ENCODE measurements at places on chromosomes 12 and 14.

DNA sequence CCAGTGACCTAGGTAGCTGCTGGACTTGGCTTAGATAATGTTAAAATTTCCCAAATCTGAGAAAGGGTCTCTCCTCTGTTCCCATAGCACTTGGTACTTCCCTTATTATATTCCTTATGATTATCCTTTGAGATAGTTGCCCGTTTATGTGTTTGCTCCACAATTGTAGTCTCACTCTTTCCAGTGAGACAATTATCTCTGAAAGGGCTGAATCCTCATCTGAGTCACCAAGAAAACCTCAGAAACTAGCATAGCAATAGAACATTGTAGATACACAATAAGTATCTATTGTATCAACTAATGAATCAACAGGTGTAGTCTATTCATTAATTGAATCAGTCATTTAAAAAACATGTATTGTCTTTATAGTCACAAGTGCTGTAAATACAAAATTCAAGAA is 119.1 kb upstream of the FAR2 start:
- no peak for DNase-seq

- no peak for DNase-seq
These were observed 2.3 kb upstream of the PAWR start for GRCh38 chr12:79692860-79693577.

DNA sequence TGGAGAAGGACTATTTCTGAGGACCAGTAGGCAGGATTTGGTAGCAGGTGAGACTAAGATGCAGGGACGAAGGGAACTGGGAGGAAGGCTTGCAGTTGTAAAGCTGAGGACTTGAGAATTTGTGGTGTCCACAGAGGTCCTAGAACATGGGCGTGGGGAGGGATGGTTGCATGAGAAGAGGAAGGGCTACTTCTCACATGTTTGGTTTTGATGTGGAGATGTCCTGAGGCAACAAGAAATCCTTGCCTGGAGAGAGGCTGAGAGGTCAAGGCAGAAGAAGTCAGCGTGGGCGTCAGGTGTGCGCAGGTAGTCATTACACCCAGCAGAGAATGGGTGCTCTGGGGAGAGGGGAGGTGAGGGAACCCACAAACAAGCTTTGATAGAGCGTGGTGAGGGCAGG is 5.7 kb upstream of the RABGGTA start:
- DNase-seq = no peak

DNA sequence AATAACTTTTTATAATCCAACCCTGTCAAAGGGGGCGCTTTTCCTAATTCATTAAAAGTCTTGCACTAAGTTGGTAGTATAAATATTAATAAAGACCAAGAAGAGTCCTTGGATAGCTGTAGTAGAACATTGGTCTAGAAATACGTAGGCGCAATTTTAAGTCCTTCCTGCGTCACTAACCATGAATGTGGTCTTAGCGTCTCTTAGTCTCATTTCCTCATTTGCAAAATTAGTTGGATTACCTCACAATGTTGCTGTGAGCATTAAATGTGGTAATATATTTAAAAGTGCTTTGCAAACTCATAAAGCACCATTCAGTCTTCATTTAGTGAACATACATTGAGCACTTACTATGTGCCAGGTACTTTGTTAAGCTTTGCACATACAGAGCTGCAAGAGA is 149.7 kb downstream of the AEBP2 start:
- no peak for DNase-seq

DNA sequence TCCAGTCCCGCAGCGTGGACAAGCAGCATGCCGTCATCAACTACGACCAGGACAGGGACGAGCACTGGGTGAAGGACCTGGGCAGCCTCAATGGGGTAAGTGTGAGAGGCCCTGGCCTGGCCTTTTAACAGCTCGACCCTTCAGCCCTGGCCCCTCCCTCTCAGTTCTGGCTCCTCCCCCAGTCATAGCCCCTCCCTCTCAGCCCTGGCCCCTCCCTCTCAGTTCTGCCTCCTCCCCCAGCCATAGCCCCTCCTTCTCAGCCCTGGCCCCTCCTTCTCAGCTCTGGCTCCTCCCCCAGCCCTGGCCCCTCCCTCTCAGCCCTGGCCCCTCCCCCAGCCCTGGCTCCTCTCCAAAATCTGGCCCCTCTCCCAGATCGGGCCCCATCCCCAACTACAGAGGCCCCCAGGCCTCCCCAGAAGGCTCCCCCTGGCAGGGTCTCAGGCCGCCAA is 11.2 kb downstream of the CEP170B start:
- DNase-seq = no peak

- no peak for DNase-seq
These were observed 487 bp upstream of the NRDE2 start for GRCh38 chr14:90332271-90332584.

DNA sequence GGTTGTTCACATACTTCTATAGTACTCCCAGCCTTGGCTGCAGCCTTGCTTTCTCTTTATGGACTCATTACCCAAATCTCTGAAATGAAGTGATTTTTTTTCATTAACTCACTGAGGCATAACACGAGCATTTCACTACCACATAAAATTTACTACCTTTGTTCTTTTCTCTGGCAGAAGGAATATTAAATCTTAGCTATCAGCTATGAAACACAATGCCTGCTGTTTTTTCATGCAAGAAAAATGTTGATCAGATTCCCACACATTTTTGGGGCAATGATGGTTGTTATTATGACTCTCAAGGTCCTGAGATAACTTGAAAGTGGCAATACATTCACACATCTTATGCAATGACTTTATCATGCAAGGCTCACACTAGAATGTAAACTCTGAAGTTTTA is 225.3 kb upstream of the ATP2B1 start:
- no peak for DNase-seq

GRCh38 chr12:52119398-52120254 is 40.1 kb downstream of the SMIM41 start:
- no peak for DNase-seq

DNA sequence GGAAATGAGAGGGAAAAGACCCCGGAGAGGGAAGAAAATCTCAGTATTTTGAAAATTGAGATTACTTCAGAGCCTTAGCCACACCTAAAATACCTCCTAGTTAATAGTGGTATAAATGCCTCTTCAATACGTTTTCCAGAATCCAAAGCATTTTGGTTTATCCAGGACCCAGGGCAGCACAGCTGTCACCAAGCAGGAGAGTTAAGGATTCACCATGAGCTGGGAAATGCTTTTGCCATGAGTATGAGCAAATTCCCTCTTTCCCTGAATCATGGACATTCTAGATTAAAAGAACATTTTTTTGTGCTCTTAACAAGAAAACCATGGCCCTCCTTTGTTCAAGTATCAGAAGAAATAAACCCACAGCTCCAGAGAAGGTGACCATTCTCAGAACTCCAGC is 21.8 kb upstream of the RTRAF start:
- DNase-seq = no peak

- no peak for DNase-seq
These were observed 107.0 kb downstream of the ETV6 start for GRCh38 chr12:11756523-11756922.

- DNase-seq = no peak
These were observed 434.1 kb downstream of the NOVA1 start for GRCh38 chr14:26163761-26164160.

DNA sequence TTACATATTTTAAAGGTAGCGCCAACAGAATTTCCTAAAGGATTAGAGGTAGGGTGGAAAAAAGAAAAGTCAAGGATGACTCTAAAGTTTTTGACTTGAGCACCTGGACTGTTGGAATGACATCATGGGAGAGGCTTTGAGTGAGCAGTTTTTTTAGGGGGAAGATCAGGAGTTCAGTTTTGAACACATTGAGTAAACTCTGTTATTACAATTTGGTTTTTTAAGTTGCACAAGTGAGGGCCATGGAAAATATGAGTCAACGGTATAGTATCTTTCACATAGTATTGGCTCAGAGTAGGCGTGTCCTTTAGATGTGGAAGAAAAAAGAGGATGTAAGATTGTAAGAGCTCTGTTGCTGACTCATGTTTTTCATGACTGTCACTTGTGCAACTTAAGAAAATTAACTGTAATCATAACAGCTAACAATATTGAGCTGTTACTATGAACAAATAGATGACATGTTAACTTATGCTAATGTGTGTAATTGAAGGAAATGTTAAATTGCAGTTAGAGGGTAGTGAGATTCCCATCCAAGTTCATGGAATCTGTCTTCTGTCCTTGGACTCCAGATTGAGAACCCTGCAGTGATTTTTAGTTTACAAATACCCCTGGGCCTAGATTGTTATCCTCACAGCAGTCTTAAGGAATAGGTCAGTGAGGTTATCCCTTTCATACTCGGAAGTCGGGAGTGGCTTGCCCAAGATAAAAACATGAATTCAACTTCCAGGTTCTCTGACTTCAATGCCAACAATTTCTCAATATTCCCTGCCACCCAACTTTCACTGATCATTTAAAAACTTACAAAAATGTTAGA is 48.2 kb upstream of the ATP2B1 start:
- no peak for DNase-seq

DNA sequence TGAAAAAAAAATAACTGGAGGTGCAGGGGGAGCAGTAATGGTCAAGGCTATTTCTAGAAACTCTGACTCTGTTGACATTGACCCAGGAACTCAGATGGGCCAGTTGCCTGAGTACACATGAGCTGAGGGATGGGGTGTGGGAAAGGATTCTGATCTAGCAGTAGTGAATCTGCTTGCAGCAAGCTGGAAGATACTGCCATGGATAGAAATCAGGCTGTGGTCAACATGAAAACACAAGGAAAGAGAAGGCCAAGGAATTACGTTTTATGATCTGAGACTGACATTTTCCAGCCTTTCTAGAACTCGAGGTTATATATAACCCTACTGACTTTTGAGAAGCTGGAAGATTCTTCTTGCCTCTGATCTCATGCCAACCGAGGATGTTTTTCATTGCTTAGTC is 90.0 kb downstream of the ANO6 start:
- DNase-seq = no peak

- no peak for DNase-seq
These were observed 141.7 kb upstream of the NRXN3 start for GRCh38 chr14:78028471-78028870.

DNA sequence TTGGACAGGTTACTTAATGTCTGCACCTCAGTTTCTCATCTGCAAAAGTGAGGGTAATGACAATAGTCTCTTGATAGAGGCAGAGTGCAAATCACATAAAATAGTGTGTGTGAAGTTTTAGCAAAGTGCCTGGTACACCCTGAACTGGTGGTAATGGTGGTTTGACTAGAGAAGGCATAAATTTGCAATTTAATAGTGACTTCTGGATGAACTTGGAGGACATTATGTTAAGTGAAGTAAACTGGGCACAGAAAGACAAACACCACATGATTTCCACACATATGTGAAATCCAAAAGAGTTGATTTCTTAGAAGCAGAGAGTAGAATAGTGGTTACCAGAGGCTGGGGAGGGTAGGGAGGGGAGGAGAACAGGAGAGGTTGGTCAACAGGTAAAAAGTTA is 54.8 kb upstream of the FUT8 start:
- no peak for DNase-seq

DNA sequence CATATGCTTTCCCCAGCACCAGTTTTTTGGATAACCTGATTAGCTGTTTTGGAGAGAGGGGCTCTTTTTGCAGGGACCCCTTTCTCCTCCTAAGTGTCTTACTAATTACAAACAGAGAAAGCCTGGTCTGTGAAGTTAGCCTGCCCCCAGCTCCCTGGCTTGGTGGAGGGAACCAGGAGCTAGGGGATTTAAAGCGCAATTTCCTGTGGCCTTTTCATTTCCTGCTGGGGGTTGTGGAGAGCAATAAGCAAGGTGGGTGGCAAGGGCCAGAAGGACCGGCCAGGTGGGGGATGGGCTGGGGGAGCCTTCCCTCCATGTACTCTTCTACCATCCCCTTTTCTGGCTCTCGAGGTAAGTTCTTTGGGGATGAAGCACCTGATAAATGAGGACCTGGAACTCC is 4.1 kb upstream of the CISTR start:
- peak; percentile 16 for DNase-seq

GRCh38 chr12:93664573-93665138 is 12.5 kb upstream of the CRADD start:
- DNase-seq = no peak

GRCh38 chr14:73455294-73455693 is 3.1 kb downstream of the NUMB start:
- DNase-seq = no peak

DNA sequence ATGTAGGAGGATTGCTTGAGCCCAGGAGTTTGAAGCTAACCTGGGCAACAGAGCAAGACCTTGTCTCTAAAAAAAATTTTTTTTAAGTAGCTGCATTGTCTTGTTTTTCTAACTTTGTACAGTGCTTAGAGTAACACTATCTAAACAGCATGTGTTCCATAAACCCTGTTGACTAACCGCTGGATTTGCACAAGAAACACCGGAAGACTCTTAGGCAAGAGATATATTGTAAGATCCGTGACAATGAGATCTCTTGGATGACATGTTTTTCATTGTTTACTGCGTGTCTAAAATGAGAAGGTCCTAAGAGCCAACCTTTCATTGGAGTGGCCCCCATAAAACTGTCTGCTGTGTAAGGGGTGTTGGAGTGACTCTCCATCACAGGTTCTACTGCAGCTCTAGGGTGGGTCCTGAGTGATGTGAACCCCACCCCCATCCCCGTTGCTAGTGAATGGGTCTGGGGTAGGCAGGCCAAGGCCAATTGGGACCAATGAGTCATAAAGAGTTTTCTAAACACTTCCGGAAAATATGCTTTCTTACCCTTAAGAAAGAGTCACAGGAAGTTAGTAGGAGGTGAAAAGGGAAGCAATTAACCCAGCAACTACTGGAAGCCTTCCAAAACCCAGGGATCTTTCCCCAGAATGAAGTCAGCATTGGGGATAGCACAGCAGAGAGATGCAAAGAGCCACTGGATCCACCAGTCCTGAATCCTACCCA is 24.3 kb upstream of the PCNX1 start:
- no peak for DNase-seq

DNA sequence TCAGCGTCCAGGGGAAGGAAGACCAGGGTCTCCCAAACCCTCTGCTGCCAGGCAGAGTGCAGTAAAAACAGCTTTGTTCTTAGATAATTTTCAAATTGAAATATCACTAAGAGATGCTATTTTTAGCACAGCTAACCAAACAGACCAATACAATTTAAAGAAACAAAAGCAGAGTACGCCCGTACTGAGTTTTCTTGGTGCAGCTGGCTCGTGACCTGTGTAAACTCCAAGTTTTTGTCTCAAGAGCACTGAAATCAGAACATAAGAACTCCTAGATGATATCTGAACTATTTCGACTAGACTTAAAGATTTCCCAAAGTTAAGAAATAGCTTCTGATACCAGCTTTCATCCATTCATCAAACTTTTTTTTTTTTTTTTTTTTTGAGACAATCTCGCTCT is 10.3 kb downstream of the ARF3 start:
- DNase-seq = no peak

DNA sequence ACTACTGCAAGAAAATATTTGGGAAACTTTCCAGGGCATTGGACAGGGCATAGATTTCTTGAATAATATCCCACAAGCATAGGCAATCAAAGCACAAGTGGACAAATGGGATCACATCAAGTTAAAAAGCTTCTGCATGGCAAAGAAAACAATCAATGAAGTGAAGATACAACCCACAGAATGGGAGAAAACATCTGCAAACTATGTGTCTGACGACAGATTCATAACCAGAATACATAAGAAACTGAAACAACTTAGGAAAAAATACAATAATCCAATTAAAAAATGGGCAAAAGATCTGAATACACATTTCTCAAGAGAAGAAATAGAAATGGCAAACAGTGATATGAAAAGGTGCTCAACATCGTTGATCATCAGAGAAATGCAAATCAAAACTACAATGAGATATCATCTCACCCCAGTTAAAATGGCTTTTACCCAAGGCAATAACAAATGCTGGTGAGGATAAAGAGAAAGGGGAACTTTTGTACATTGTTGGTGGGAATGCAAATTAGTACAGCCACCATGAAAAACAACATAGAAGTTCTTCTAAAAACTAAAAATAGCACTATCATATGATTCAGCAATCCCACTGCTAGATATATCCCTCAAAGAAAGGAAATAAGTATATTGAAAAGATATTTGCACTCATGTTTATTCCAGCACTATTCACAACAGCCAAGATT is 33.8 kb upstream of the ATP2B1 start:
- no peak for DNase-seq
